ENCODE measurements at places on chromosomes 13 and 19.

DNA sequence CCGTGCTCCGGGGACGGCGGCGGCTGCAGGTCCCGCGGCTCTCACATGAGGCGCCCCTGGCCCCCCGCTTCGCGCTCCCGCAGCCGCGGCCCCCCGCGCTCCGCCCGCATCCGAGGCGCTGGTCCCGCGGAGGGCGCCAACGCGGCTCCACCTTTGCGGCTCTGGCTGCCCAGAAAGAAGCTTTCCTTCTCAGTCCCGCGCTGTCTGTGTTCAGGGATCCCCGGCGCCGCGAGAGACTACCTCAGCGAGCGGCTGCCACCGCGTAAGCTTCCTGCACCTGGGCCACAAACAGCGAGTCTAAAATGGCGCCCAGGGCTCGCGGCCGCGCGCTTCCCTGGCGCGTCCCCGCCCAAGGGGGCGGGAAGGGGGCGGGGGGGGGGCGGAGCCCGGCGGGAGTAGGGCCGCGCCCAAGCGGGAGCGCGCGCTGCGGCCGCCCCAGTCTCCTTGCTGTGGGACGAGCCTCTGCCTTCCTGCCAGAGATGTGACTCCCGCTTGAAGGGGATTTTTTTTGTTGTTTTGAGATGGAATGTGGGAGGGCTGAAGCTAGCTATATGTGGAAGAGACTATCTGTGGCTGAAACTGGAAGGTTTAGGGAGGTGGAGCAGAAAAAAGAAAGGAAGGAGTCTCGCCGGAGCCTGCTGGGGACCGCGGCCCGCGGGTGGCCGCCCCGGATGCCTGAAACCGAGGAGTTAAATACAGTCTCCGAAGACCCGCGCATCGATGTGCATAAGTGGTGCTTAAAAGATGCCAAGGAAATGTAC lies at the start of gene FBXL3:
TSS of gene FBXL3 (minus strand) at position 299 of the 761 bp plus-strand sequence. CDS start 5,299 bp downstream, outside the sequence.
- peak; percentile 78 for DNase-seq

DNA sequence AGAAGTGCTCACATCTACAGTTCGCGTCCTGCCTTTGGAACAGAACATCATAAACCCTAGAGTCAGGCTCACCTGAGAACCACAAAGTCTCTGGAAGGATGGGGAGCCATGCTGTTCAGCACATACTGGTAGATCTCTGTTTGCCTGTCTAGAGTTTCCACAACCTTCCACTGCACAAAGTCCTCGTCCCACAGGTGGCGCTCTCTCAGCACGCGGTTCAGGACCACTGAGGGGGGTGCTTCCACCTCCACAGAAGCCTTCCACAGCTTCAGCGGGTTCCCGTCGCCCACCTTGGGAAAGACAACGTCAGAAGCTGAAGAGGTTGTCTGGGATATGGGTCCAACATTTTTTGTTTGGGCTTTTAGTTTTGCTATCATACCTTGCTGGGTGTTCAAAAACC lies 93.6 kb downstream of the KL start:
- no peak for DNase-seq

DNA sequence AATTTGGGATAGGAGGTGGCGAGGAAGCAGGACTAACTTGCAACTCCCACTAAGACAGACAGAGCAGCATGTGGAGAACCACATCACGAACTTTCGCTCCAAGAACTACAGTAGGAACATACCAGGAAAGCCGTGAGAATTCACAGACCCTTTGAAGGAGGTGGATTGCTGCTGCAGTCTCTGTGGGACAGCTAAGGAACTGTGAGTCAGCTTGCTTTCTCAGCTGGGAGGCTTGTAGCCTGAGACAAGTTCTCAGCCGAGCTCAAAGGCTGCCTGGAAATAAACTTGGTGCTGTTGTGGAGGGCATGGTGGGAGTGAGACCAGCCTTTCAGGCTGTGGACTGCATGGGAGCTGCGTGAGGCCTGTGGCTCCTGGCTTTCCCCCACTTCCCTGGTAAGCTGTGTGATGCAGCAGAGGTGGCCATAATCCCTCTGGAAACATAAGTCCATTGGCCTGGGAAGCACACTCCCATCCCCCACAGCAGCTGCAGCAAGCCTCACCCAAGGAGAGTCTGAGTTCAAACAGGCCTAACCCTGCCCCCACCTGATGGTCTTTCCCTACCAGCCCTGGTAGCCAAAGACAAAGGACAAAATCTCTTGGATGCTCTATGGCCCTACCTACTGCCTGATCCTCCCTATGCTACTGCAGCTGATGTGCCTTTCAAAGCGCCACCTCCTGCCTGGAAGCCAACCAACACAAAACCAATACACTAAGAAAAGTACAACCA lies 441.1 kb upstream of the HTR2A start:
- peak; percentile 56 for DNase-seq

DNA sequence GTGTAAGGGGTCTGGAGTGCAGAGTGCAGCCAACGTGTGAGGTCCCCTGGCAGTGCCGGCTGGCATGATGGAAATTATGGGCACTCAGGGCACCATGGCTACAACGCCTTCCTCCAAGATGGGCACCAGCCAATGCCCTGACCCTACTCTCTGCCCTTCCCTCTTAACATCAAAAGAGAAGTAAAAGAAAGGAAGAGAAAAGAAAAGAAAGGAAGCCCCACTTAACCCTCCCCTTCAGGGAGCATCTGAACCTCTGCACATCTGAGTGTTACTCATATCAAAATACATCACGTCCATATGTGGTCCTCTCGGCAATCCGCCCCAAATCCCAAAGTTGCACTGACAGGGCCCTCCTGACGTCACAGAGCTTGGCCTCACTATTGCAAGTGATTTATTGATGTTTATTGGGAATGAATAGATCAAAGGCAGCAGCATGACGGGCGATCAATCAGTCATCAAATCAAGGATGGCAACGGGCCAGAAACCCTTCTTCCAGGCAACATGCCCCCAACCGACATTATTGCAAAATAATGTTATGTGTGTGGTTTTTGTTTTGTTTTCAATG lies 1.3 kb downstream of the TSHZ3 start:
- no peak for DNase-seq

DNA sequence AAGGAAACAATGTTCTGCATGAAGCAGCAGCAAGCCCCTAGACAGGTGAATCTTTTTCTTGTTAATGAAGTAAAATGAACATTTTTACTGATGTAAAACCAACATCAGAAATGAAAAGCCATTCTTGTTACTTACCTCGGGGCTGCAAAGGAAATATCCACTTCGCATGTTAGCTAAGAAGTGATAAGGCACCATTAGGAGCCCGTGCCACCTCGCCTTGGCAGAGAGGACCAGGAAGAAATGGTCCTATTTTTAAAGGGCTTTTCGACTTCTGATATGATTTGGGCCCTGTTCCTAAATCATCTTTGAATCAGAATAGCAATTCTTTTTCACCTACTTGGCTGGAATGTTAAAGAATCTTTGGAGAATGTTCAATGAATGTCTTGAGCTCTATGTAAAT lies 183.2 kb downstream of the OXGR1 start:
- DNase-seq, result no peak

DNA sequence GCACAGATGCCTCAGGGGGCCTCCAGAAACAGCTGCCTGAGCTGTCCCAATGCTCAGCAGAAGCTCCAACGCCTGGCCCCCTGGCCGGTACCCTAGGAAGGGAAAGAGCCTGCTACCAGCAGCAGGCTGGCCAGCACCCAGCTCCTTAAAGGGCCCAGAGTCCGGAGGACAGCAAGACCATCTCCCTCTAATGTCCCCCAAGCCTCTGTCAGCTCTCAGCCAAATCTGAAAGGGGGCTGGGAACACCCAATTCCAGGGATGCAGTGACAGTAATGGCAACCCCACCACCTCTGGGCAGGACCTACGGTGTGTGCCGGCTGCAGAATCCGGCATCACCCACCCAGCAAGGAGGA lies 4.2 kb downstream of the PPP6R1 start:
- DNase-seq, result no peak

DNA sequence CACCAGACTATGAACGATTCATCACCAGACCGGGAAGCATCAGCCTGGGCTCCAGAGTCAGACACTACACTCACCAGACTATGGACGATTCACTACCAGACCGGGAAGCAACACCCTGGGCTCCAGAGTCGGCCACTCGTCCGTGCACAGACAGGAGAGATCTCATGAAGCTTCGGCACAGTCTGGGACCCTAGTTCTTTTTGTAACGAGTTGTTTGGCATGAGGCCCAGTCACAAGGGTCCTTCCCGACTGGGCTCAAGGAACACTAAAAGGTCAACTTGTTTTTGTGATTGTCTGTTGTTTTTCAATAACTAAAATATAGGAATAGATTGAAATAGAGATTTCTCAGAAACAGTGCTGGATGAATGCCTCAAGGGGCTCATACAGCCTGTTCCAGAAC lies 1141.6 kb upstream of the MIR17HG start:
- no peak for DNase-seq

DNA sequence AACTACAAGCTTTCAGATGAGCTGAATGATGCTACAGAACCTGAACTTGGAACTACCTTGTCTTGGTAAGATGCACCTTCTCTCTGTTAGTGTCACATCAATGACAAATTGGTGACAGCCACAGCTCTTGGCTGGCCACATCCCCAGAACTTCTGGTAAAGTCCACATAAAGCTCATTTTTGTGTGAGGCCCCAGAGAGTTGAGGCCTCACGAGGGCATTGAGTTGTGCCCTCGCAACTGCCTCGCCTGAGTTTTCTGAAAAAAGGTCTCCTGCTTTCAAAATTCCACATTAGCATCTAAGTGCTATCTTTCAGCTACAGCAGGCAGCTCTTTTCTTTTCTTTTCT lies 42.6 kb downstream of the MRPL57 start:
- no peak for DNase-seq

GRCh38 chr19:3775831-3776230 lies 3.8 kb upstream of the RAX2 start:
- no peak for DNase-seq

DNA sequence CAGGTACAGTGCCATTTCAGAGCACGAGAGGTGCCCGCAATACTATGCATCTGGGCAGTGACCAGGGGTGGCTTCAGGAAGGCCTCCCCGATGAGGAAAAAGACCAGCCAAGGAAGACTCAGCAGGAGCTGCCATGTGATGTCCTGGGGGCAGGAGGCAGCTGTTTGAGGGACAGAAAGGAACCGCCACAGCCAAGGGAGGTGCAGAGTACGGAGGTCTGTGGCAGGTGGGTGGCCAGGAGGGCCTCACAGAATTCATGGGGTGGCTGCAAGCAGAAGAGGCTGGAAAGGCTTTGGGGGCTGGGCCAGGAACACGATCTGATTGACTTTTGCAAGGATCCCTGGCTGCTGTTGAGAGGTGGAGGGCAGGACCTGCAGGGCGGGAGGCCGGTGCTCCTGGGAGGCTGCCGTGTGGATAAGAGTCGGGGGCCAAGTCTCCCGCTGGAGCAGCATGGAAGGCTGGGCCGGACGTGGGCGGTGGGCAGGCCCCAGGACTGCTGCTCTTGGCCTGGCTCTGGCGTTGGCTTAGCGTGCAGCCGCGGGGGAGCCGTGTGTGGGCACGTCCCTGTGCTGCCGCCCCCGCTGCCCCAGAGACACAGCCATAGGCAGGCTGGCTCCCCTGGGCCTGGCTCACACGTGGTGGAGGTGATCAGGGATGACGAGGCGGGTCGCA lies 29.1 kb downstream of the CEBPA start:
- no peak for DNase-seq

- DNase-seq, result no peak
These were observed 8.4 kb downstream of the ATP13A1 start for GRCh38 chr19:19655051-19655594.

DNA sequence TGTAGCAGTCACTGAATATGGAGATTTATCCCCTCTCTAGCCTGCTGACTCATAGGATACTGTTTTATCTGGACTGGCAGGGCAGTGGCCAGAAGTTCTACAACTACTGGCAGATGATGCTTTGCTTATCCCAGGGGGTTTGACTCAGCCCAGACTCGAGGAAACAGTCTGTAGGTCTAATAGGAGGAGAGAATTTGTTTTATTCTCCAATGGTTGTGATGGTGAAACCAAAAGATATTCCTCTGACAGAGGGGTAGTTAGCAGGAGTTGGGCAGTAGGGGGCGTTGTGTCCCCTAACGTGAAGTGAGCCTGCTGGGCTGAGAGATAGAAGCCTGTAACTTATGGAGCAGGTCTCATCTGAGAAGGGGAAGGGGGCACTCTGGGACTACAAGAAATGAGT lies 74.9 kb downstream of the WTIP start:
- DNase-seq, result peak; percentile 69

- DNase-seq, result no peak
These were observed 120.5 kb downstream of the DIAPH3 start for GRCh38 chr13:60043262-60043661.

- no peak for DNase-seq
These were observed 1.7 kb downstream of the KLK4 start for GRCh38 chr19:50909240-50910070.

DNA sequence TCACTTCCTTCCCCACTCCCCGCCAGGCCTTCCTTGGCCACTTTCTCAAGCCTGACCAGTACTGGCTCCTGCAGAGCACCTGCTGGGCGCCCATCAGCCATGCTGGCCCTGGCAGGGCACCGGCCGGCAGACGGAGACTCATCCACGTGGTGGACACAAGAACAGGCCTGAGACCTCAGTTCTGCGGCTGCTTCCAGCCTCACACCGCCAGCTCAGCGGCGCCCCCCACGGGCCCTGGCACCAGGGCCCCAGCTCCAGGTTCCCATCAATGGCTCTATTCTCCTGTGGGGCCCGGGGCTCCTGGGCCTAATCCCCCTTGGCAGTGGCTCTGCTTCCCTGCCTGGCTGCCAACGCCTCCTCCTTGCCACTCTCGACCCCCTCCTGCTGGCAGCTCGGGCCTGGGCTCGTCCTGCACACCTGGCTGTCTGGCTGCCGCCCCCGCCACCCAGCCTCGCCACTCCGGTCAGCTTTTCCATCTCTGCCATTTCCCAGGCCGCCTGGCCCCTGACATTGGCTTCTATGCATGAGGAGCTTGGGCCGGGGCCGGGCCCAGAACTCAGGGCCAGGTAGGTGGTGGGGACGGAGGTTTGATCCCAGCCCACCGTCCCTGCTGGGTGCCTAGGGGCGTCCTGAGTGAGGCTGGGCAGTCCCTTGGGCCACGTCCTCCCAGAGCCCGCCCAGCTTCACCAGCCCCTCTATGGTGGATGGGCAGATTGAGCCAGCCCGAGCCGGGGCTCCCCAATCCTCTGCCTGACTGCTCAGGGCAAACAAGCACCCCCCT lies 6.2 kb downstream of the NDUFA11 start:
- DNase-seq, result no peak

DNA sequence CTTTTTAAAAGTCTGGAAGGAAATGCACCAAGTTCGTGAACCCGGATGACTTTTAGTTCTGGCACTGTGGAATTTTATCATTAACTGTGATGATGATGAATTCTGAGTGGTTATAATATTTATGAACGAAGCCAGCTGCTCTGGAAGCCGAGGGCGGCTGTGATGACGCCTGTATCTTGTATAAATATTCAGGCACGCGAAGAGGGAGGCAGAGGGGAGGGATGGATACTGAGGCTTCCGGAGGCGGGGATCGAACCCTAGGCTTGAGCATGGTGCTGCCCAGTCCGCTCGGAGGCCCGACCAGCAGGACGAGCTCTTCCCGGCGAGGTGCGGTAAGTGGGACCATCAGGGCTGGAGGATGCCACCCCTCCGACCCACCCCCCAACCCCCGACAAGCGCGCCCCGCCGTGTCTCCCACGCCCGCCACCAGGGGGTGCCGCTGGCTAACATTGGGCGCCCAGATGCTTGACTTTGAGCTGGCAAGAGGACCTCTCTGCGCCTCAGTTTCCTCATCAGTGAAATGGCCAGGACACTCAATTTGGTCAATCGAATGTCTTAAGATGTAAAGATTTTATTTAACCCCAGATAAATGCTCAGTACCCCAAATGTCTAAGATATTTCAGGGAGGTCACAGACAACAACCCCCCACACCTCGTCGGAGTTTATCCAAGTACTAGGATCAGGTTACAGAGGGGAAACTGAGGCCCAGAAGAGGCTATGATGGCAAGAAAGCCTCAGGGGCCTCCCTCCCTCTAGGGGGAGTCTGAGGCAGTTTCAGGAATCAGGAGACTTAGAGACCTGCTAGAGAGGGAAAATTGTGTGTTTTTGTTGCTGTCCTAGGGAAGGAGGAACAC lies 4.5 kb upstream of the RAB3A start:
- DNase-seq, result peak; percentile 74

GRCh38 chr19:41929536-41930071 lies 1.4 kb upstream of the ERFL start:
- DNase-seq, result no peak

Data from stromal cell of bone marrow (primary cell).